Effector CD4-positive, alpha-beta T cell (primary cell): ENCODE measurements at places on chromosomes 7 and 10.

GRCh38 chr10:88182601-88182930 is 319.1 kb downstream of the PTEN start:
- no peak for DNase-seq

DNA sequence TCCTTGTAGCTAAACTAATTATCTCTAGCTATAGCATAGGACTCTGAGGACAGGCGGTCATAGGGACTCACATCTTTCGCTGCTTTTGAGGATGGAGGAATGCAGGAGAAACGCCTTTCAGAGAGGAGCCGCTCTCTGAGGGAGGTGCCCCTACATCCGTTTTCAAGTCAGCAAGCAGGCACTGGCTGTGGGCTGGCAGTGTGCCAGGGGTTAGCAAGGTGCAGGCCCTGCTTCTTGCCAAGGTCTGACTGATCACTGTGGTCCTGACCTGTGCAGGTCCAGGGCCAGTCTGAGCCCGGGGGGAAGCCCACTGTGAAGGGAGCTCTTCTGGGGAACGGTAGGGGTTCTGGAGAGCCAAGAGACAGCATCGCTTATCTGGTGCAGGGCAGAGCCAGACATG is 89.4 kb downstream of the SH3PXD2A start:
- DNase-seq = peak; percentile 73

GRCh38 chr10:48904861-48905260 is 34.8 kb downstream of the LRRC18 start:
- DNase-seq = no peak

GRCh38 chr10:116097239-116097784 is 175.7 kb downstream of the GFRA1 start:
- no peak for DNase-seq

- DNase-seq = peak; percentile 26
These were observed 20.2 kb upstream of the TMEM178B start for GRCh38 chr7:141053626-141054025.

- DNase-seq = no peak
These were observed 1.8 kb upstream of the LDB3 start for GRCh38 chr10:86666538-86666937.

DNA sequence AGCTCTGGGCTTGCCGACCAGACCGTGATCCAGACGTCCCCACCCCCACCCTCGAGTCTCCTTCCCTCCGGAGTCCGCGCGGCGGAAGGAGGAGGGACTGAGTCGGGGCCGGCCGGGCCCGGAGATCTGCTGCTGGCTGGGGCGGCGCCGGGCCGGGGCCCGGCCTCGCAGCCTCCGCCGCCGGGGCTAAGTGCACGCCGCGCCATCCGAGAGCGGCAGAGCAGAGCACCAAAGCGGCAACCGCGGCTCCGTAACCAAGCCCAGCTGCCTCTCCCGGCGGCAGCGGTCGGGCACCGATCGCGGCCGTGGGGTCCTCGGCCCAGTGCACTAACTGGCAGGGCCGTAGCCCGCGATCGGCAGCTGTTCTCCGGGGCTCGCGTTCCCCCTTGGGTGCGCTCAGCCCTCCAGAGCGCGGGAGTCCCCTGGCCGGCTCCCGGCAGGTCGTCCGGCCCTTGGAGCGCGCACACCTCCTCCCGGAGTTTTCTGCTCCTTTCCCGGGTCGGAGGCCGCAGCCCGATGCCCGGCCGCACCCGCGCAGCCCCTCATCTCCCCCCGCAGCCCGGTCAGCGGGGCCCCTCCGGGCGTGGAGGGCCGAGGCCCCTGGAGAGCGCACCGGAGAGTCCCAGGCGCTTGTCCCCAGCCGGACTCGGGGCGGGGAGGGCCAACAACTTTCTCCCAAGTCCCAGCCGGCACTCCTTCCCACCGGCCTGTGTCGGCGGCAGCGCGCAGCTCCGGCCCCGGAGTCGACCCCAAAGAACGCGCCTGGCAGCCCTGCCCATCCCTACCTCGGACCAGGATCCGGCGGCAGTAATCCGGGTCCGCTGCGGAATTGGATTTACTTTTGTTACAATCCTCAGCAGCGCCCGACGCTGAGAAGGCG is 799 bp downstream of the VAX1 start:
- no peak for DNase-seq

DNA sequence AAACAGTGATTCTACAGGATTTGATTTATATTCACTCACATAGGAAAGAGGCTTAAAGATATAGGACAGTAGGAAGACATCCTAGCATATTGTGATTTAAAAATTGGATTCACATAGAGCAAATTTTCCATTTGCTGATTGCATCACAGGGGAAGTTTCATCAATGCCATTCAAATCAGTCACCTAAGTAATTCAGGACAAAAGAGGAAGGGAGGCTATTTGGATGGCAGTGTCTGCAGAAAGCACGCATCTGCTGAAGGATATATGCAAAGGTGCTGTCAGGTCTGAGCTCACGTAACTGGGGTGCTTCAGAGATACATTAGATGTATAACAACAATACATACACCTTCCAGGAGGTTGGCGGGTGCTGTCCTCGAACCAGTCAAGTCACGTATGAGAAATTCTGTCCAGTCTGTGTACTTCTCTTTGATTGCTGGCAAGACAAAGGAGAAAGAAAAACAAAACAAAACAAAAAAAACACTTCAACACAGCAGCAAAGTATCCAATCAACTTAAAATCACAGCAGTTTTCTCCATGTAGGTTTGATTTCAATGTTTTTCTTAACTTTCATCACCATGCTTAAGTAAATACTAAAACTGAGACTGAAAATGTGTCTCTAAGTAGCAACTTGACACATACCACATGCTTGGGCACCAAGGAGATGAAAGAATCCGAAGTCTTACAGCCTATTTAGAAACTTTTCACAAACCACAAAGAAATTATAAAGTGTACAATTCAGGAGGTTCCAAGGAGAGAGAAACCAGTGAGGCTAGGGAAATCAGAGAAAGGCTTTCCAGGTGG is 125.1 kb downstream of the SFMBT2 start:
- no peak for DNase-seq

GRCh38 chr10:6185039-6185716 is 17.6 kb upstream of the PFKFB3 start:
- no peak for DNase-seq

DNA sequence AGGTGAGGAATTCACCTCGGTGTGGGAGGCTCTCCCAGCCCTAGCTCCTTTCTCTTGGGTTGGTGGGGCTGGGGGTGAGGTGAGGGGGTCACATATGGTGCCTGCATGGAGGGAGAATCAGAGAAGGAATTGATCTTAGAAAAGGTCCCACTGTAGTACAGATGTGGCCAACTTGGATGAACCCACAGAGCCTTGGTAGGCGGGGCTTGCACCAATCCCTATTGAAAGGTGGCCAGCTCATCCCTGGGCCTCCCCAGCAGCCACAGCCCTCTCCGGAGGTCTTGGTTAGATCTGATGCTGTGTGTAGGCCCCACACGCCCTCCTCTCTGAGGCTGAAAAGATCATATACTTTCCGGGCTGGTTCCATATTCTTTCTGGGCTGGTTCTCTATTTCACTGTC is 19.0 kb downstream of the HKDC1 start:
- DNase-seq = no peak

DNA sequence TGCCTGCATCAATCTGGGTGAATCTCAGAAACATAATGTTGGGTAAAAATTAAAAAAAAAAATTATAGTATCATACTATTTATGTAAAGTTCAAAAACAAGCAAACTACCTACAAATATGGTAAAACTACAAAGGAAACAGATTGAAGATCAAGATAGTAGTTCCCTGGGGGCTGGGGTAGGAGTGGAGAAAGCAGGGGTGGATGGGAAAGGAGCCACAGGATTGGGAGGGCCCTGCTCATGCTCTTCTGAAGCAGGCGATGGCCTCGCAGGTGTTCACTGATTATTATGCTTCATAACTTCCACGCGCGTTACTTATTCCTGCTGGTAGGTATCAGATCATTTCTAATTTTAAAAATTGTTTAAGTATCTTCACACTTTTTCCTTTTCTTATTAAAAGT is 96.0 kb upstream of the GATA3 start:
- DNase-seq = no peak

- DNase-seq = no peak
These were observed 370.0 kb upstream of the IGFBP3 start for GRCh38 chr7:46291050-46291438.

DNA sequence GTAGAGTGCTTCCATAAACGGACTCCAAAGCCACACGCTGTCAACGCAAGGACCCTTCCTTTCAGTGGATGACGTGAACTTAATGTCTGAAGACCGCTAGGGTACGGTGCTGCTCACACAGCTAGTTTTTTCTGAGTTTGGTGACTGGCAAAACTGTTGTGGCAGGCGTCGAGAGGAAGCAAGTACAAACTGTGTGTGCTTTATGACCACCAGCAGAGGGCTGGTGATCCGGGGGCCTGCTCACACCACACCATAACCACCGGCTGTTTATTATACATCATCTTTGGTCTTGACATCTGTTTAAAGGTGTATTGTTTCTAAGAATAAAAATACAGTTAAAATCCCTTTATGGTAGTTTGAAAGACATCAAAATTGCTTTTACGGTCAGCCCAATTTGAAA is 37.1 kb upstream of the ATP6V0A4 start:
- DNase-seq = no peak

DNA sequence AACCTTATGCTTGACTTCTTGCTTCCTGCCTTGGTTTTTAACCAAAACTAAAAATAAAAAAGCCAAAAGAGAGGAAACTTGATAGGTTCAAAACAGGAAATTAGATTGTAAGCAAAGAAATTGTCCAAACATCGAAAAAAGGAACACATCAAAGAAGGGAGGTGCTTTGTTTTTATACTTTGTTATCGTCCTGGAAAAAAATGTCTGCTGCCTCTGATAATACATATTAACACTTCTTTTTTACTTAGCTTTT is 286.6 kb upstream of the C7orf33 start:
- no peak for DNase-seq

DNA sequence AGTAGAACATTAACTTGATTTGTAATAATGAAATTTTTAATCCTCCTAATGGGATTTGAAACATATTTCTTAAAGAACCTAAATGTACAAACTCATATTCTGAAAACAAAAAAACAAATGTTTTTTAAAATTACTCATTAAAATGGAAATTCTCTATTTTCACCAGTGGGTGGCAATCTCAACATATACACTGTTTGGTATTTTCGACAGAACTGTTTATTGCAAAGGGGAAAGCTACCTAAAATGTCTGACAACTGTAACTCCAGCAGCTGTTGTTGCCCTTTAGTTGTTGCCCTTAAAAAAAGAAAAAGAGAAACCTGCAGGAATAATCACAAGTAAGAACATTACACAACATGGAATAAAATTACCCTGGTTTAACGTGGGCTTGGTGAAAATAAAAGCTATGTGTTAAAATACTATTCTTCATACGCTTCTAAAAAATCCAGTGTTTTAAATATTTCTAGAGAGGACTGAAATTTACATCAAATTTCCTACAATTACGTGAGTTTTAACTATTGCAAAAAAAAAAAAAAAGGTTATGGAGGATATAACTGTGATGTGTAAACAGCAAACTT is 54.5 kb downstream of the COL1A2 start:
- DNase-seq = no peak

DNA sequence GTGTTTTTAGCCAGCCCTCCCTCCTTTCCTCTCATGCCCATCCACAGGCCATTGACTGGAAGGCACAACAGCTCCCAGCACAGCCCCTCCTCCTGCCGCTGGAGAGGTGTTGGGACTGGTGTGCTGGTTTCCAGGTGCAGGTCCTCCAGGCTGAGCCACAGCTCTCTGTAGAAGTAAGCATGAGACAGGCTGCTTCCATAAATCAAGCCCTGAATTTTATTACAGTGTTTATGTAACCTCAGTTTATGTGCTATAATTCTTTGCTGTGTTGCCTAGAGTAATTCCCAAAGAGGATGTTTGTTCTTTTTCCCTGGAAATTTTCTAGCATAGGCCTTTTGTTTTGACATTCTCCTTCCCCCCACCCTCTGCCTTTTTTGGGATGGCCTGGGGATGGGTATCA is 445.8 kb downstream of the AUTS2 start:
- no peak for DNase-seq

DNA sequence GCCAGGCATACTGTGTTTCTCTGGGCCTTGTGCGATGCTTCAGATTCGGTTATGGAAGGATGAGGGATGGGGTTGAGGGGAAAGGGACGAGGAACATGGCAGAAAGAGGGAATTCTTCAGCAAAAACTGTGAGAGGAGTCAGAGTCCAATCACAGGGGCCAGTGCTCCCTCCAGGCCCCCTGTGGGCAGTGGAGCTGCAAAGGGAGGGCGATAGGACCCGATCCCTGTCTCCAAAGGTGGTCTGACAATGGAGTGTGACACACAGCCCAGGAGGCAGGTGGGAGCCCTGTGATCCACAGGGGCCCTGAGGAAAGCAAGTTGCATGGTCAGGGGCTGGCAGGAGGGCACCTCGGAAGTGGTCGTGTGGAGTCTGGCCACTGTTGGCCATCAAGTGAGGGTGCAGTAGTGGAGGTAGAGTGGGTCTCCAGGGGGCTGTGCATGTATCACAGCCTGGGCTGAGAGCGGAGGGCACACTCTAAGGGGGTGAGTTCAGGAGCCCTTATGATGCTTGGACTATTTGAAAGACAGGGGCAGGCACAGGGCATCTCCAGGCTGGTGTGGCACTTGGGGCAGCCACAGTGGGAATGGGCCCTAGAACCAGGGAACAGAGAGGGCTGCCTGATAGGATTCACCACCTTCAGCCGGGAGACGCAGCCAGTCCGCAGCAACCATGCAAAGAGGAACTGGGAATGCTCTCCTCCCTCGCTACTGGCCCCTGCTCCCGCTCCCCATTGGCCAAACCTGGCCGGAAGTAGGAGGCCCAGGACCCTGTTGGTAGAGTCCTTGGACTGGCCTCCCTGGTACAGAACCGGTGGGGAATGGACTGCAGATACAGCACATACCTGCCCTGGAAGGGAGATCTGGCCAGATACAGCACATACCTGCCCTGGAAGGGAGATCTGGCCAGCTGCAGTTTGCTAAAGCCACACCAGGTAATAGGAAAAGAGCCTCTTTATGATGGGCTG is 115.9 kb downstream of the ADCY1 start:
- no peak for DNase-seq

GRCh38 chr7:116697761-116698160 is 25.8 kb downstream of the MET start:
- no peak for DNase-seq

- DNase-seq = no peak
These were observed 1.8 kb downstream of the FOXI2 start for GRCh38 chr10:127738512-127739424.

DNA sequence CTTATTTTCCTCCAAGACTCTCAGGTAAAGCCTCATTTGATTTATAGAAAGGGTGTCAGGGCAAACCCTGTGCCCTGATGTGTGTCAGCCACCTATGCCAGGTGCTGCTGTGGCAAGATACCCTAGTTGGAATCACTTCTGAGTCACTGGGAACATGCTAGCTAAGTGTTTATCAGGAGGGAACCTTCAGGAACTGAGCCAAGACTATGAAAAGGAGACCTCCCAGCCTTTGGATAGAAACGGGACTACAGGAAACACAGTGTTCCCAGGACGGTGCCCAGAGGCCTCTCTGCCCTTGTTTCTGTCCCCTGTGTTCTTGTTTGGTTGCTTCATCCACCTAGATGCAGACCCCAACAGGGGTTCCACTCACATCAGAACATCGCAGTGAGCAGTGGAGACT is 28.5 kb downstream of the CNNM1 start:
- DNase-seq = no peak
